Fibroblast of the conjunctiva (primary cell): ENCODE measurements at places on chromosomes 6 and 20.

GRCh38 chr6:26330859-26331217, 34.2 kb upstream of the BTN3A2 start:
- DNase-seq: no peak

GRCh38 chr20:44471481-44471882, 4.2 kb upstream of the TTPAL start:
- no peak for DNase-seq

DNA sequence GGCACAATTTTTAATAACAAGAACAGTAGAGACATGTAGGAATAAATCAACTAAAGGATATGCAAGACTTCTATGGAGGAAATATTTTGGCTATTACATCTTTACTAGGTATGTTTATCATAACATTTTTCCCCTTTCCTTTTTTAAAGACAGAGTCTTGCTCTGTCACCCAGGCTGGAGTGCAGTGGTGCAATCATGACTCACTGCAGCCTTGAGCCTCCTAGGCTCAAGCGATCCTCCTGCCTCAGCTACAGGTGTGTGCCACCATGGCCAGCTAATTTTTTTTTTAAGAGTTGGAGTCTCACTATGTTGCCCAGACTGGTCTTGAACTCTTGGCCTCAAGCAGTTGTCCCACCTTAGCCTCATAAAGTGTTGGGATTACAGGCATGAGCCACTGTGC, 37.0 kb downstream of the AKAP7 start:
- no peak for DNase-seq

DNA sequence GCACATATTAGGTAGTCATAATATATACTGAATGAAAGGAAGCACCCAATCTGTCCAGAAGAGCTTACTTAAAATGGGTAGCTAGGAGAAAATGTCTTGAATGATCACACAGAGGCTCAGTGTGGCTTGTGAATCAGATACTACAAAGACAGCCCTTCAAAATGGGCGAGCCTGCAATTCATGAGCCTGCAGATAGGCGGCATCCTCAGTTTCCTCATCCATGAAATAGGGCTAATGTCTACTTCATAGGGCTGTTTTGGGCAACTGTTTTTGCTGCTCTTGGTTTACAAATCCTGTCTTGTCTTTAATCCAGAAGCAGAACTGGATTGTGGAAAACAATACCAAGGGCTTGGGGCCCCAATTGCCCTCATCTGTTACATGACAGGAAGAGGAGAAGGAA, 129.3 kb upstream of the KCNK16 start:
- DNase-seq: no peak

GRCh38 chr6:51719297-51719696, 368.1 kb downstream of the PKHD1 start:
- DNase-seq: no peak

DNA sequence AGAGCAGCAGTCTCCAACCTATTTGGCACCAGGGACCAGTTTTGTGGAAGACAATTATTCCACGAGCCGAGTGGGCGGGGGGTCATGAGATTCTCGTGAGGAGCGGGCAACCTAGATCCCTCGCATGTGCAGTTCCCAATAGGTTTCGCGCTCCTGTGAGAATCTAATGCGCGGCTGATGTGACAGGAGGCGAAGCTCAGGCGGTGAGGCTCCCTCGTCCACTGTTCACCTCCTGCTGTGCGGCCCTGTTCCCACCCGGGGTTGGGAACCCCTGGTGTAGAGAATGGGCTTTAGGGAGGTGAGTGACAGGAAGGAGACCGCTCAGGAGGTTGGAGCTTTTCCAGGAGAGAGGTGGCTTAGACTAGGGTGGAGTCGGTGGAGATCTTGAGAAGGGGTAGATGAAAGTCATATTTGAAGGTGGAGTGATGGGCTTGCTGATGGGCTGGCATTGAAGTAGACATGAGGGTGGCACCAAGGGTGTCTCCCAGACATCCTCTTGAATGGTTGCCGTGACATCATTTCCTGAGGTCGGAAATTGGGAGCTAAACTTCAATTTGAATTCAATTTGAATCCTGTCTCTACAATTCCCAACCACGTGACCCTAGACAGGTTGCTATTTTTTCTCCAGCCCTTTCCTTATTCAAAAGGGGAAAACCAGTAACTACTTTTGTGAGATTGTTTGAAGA, 1.5 kb upstream of the RAD21L1 start:
- no peak for DNase-seq
